ENCODE measurements at places on chromosomes 6 and 20.

DNA sequence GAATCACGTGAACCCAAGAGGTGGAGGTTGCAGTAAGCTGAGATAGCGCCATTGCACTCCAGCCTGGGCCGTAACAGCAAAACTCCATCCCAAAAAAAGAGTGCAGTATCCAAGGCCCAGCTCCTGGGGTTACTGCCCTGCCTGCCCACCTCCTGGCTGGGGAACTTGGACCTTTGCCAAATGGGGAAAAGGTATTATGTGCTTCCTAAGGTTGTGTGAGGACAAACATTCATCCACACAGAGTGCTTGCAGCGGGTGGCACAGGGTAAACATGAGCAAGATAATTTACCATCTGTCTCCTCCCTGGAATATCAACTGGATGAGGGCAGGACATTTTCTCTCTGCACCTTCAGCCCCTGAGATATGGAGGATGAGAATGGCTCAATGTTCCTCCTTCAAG, 94.9 kb upstream of the POPDC3 start:
- DNase-seq = no peak

DNA sequence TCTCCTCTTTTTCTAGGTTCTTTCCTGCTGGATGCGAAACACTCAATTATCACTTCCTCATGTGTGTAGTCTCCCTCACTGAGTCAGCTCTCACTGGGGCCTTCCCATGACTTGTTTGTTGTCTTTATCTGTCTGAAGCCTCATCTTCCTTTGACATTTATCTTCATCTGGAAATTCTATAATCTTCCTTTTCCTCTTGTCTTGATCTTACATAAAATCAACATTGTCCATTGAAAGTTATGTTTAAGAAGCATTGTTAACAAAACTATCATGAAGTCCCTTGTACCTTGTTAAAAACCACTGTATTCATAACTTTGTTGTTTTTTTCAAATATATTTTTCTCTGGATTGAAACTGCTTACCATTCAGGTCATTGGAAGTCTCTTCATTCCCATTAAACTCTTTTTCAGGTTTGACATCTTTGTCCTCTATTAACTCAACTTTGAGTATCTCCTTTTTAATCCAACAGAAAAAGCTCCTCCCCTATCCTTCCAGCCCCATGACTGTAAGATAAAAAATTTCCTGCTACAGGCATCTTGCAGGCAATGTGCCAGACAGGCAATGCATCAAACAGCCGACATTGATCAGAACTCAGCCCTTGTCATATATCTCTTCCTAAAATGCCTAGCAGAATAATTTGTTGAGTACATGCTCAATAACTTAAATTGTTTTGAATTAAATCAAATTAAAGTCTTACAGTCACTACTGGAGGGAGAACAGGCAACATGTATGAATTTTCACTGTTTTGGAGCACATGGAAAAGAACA, 34.8 kb downstream of the MYLIP start:
- DNase-seq = peak; percentile 30

- DNase-seq = no peak
These were observed 234.9 kb downstream of the ERMARD start for GRCh38 chr6:169986171-169986847.

- no peak for DNase-seq
These were observed 27.4 kb downstream of the SLC22A16 start for GRCh38 chr6:110448846-110449540.

- DNase-seq = no peak
These were observed 19.4 kb downstream of the ALDH8A1 start for GRCh38 chr6:134930463-134930862.

GRCh38 chr6:158653577-158654354, 3.9 kb downstream of the SYTL3 start:
- DNase-seq = no peak

GRCh38 chr6:25100288-25100687, 164.5 kb upstream of the RIPOR2 start:
- DNase-seq = no peak

DNA sequence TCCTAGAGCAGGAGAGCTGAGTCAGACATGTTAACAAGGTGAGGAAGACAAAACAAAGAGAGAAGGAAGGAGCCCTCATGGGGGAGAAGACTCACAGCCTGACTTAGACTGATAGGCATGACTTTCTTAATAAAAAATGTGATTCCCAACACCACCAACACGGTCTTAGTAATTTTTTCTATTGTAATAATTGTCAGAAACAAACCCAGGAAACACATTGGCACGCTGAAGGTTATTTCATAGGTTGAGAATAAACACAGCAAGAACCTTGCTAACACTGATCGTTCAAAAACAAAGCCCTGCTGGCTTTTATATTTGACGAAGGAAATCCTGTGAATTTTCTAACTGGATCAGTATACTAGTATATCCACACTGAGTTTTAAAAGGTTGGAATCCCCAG, 286.8 kb downstream of the HACE1 start:
- DNase-seq = no peak

- no peak for DNase-seq
These were observed 498.8 kb upstream of the POU3F2 start for GRCh38 chr6:98335594-98335993.

DNA sequence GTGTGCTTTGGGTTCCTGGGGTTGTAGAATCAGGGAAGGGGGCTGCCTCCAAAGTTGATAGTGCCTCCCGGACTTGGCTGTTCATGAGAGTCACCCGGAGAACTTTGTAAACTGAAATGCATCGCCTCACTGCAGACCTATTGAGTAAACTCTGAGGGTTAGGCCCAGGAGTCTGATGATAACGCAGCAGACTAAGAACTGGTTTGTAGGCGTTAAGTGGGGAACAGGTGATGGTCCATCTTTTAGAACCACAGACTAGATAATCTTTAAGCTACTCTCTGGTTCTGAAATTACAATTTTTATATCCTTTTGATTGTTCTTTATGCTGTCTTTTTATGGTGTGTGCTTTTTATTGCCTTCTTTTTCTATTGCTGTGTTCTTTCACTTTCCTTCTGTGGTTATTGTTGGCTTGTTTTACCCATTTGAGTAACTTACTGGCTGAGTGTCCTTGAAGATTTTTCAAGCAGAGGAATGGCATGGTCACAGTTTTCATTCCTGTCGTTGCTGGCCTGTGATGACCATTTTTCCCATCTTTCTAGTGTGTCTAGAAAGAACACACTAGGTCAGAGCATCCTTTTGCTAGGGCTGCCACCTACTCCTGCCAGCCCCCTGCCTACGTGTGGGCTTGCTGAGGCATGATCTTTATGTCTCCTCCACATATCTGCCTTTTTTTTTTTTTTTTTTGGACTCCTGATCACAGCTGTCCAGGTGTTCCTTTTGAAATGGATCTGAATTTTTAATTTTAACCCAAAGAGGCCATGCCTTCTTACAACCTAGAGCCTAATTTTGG, 30.9 kb downstream of the LRRC1 start:
- DNase-seq = no peak

GRCh38 chr6:143516690-143517446, 5.3 kb upstream of the FUCA2 start:
- no peak for DNase-seq

DNA sequence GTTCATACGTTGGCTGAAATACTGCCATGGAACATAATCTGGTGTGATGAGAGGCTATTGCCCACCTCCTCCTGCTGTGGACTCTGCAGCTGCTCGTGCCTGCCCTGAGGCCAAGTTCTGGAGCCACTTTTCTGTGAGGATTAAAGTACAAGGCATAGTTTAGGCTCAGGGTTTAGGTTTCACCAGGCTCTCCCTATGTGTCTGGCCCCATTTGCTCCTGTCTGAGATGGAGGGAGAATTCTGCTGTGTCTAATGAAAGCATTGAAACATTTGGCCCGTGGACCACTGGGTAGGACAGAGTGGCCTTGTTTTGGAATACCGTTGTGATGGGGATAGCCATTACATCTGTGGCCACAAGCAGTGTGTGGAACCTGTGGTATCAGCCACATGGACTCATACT, 5.9 kb downstream of the WRNIP1 start:
- DNase-seq = no peak

- DNase-seq = no peak
These were observed 272.0 kb upstream of the SOX4 start for GRCh38 chr6:21321531-21321930.

GRCh38 chr6:73523434-73524123, 2.7 kb upstream of the EEF1A1 start:
- DNase-seq = no peak

GRCh38 chr20:8155812-8156211, 23.7 kb downstream of the PLCB1 start:
- no peak for DNase-seq

DNA sequence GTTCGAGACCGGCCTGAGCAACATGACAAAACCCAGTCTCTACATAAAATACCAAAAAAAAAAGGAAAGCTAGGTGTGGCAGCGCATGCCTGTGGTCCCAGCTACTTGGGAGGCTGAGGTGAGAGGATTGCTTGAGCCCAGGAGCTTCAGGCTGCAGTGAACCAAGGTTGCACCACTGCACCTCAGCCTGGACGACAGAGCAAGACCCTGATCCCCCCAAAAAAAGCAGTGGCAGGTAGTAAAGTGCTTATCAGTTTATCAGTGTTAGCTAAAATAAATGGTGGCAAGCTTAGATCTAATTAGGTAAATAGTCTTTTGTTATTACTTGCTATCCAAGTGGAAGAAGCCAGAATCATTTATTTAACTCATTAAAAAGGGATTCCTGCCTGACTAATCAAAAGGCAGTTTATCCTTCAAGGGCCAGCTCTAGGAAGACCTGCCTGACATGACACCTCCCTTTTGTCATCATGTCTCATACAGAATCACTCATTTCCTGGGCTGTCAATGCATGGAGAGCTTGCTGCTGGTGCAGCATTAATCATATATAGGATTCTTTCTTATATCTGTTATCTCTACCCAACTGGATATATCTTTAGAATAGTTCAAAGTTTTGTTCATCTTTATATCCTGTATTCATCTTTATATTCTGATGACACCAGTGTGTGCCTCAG, 9.6 kb downstream of the DSTN start:
- DNase-seq = no peak

DNA sequence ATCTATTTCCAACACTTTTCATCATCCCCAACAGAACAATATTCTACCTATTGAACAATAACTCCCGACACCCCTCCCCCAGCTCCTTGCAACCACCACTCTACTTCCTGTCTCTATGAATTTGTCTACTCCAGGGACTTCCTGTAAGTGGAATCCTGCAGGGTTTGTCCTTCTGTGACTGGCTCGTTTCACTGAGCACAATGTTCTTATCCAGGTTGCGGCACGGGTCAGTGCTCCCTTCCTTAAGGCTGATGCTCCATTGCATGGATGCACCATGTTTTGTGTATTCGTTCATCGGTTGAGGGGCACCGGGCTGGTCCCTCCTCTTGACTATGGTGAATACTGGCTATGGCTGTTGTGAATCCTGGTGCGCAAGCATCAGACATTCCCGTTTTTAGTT, 163.2 kb downstream of the TBXT start:
- no peak for DNase-seq

DNA sequence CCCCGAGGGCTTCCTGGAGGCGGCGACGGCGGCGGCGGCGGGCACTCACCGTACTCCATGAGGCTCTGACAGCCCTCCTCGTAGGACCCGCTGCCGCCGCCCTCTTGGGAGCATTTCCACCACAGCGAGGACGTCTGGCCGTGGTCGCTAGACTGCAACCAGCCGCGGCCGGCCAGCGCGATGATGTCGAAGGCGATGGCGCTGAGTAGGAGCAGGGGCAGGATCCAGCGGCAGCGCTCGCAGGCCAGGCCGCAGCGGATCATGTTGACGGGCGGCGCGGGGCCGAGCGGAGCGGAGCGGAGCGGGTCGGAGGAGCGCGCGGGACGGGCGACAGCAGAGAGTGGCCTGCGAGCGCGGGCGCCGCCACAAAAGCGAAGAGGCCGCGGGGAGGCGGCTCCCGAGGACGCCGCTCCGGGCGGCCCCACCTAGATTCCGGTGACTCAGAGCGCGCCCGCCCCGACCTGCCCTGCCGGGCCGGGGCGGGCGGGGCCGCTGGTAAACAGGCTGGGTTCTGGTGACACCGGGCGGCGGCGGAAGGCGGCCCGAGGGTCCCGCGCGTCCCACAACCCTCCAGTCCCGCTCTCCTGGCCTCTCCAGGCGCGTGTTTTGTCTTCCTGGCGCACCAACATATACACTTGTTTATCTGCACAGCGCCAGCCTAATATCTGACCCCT, at the start of gene PERP:
PERP (minus strand) TSS at position 342 of the 674 bp plus-strand sequence; CDS start at position 263, 79 bp downstream.
- no peak for DNase-seq

DNA sequence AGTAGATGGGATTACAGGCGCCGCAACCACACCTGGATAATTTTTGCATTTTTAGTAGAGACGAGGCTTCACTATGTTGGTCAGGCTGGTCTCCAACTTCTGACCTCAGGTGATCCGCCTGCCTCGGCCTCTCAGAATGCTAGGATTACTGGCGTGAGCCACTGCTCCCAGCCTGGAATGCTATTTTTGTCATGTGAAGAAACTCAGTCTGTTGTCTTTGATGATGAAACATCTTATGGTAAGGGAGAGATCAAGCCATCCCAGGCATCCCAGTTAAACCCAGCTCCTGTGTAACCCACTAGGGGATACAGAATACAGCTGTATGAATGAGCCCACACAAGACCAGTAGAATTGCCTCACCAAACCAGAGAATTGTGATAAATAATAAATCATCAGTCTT, 83.6 kb upstream of the RBM24 start:
- DNase-seq = no peak

DNA sequence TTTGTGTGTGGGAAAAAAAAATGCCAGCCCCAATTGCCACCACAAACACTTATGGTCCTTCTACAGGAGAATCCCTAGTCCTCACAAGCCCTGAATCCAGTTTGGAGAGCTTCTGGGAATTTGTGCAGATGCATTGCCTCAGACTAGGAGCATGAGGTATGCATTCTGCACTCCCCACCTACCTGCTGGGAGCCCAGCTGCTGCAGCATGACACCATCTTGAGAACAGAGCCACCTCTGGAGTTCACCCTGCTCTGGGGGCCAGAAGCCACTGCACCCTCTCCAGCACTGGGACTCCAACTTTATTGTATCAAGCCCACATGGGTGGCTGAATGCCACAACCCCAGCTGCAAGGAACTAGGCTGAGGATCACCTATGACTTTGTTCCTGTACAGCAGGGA, 568.5 kb upstream of the ID4 start:
- DNase-seq = no peak

- no peak for DNase-seq
These were observed 3.5 kb downstream of the ANKRD60 start for GRCh38 chr20:58224974-58225373.

- DNase-seq = no peak
These were observed 6.1 kb downstream of the FERMT1 start for GRCh38 chr20:6116758-6117157.

GRCh38 chr6:113427617-113428016, 429.5 kb upstream of the MARCKS start:
- DNase-seq = no peak

- no peak for DNase-seq
These were observed 23.7 kb upstream of the SLC23A2 start for GRCh38 chr20:5024982-5025381.

GRCh38 chr6:168404560-168404959, 36.4 kb upstream of the SMOC2 start:
- DNase-seq = no peak

DNA sequence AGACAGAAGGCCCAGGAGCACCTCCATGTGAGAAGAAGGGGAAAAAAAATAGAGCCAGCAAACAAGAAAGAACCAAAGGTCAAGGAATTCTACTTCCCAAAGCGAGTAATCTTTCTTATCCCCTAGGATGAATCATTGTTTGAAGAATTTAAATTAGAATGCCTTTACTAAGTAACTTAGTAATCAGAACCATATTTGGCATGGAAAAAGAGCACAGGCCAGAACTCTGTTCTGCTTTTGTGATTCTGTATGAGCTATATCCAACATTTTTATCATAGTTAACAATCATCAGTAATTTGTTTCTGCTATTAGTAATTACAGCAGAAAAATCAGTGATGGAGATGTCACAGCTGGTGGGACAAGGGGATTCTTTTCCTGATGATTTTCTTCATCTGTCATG, 228.8 kb upstream of the FAM83B start:
- peak; percentile 83 for DNase-seq
